ENCODE measurements at places on chromosomes 13 and 19.

DNA sequence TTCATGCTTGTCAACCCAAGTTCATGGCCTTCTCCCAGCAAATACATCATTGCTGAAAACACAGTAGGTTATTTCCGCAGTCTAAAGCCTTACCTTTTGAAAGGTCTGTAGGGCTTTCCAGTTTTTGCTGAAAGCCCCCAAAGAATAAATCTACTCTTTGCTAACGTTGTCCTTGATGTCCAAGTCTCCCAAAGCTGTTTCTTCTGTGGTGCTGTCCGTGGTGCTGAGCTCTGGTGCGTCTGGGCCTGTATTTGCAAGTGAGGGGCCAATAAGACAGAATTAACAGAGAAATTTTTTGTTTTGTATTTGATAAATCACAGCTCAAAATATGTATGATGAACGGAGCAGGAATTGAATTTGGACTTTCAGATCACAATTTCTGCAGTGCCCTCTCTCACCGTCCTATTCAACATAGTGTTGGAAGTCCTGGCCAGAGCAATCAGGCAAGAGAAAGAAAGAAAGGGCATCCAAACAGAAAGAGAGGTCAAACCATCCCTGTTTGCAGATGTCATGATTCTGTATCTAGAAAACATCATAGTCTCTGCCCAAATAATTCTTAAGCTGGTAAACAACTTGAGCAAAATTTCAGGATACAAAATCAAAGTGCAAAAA is 9.8 kb upstream of the LGALS16 start:
- peak; percentile 16 for DNase-seq

GRCh38 chr13:57823704-57824103 is 192.2 kb downstream of the PCDH17 start:
- DNase-seq: no peak

DNA sequence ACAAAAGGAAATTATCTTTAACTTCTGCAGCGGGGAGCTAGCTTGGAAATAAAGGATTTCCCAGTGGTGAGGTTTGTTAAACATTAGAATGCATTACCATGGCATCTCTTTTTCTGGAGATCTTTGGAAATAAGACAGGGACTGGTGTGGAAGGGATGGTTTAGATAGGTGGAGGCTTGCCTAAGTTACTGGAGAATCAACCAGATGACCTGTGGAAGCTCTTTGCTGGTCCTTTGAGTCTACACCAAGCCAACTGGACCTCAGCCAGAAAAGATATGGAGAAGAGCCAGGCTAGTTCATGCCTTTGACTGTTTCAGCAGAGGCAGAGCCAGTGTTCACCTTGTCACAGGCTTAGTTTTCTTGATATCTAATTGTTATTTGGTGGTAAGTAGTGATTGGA is 134.7 kb downstream of the KCNRG start:
- DNase-seq: no peak

GRCh38 chr19:45960595-45961235 is 12.9 kb downstream of the NOVA2 start:
- DNase-seq: no peak

DNA sequence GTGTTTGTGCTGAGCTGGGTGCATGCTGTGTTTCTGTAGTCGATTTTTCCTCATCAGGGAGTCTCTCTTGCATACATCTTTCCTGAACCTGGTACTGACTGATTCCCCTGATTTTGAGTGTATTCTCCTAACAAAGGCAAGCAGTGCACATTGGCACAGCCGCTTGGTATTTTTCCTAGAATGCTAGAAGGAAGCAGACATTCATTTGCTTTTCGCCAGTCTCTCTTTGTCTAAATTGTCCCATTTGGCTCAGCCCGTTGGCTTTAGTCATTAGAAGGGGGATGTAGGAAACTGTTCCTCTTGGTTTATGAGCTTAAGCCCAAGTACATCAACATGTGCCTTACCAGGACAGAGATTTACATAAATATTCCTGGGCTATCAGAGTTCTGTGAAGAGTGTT is 266.1 kb upstream of the TMTC4 start:
- no peak for DNase-seq

DNA sequence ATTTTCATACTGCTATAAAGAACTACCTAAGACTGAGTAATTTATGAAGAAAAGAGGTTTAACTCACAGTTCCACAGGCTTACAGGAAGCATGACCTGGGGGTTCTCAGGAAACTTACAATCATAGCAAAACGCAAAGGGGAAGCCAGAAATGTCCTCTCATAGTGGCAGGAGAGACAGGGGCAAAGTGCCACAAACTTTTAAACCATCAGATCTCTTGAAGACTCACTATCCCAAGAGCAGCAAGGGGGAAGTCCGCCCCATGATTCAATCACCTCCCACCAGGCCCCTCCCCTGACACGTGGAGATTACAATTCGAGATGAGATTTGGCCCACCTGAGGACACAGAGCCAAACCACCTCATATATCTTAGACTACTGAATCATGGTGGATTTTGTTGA is 198.7 kb downstream of the KCTD12 start:
- no peak for DNase-seq

- no peak for DNase-seq
Measured at GRCh38 chr19:7336321-7336973, 12.3 kb upstream of the ARHGEF18 start.
